ENCODE measurements at places on chromosomes 16 and 17.

DNA sequence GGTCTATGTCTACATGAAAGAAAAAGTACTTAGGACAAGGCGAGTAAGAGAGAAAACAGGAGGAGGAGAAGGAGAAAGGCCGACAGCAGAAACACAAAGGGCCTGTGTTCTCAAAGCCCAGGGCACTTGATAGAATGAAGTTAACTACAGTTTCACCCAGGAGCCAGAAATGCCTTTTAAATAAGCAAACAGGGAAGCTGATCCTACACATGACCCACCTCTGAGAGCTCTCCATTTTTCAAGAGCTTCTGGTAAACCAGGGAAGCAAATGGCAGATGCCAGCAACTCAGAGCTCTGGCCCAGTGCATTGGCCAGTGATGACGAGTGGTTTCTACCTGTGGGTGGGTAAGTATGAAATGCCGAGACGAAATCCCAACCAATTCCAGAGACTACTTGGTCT is 163.4 kb downstream of the ZFHX3 start:
- no peak for DNase-seq

DNA sequence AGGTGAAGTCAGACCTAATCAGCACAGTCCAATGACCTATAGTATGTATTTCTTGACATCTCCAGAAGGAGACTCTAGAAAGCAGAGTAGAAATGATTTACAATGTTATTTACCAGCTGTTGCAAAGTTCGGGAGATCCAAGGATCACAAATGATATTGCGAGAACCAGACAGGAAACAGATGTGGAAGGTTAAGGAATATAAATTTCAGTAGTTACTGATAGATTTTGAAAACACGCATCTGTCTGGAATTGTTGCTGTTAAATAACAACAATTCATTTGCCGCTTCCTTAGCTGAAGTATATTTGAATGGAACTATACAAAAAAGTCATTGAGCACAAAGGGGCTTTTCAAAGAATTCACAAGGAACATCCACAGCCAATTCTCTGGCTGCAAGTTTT is 72.0 kb downstream of the STXBP4 start:
- no peak for DNase-seq

GRCh38 chr16:9225527-9226316 is 134.3 kb downstream of the HAPSTR1 start:
- peak; percentile 3 for DNase-seq

- no peak for DNase-seq
Measured at GRCh38 chr16:19011169-19011731, 27.5 kb downstream of the TMC7 start.

- peak; percentile 26 for DNase-seq
Measured at GRCh38 chr17:27504188-27504995, 48.1 kb downstream of the KSR1 start.

DNA sequence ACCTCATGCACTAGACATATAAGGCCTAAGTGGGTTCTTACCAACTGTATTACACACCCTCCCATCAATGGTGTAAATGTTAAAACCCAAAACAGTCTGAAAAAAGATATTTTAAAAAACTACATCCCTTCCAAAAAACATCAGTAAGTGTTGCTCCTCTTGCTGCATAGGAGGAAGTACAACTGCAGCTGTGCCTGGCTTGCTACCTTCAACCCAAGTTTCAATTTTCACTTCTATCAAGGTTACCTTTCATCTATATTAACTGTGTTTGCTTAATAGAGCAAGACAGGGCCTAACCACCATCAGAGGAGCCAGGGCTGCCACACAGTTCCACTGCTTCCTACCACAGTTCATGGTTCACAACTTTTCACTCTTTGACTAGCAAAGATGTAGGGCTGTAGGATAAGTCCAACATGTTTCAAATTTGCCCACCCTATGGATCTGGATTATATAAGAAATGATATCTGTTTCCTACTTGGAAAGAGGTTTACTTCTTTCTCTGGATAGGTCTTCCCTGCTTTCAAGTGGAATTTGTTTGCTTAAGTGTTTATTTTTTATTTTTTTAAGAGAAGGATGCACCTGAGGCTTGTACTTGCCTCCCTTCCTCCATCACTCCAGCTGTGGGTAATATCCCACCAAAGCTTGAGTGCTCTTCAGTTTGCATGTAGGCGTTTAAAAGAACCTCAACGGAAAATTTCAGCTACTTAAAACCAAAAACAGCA is 56.7 kb downstream of the GRB7 start:
- DNase-seq, result no peak

- DNase-seq, result peak; percentile 75
Measured at GRCh38 chr16:71426069-71426879, 15.6 kb downstream of the TLE7 start.

DNA sequence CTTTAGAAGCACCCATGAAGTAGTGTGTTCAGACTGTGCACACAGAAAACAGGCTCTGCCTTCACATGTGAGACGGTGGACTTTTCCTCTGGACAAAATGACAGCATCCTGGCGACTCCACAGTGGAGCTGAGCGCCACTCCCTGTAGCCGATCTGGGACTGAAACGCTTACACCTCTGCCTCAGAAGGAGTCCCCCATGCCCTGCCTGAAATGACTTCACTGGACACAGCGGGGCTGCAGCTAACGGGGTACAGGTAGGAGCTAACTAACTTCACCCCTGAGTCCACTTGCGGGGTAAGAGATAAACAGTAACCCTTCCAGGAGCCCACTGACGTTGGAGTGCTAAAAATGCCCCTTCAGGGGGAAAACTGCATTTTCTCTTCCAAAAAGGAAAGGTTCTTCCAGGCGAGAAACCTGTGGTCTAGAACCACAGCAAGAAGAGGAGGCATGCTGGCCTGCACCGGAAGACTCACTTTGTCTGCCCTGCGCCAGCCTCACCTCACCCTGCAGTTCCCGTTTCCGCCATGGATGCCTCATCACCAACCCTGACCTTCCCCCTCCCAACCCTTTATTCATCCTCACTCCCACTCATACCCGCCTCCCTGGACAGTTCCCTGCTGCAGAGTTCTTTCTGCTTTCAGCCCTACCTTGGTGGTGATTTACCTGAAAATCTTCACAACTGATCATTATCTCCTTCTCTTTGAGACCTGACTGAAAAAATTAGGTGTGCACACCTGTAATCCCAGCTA is 19.4 kb upstream of the ENDOV start:
- DNase-seq, result no peak

- DNase-seq, result no peak
Measured at GRCh38 chr16:14196011-14196410, 124.9 kb downstream of the MRTFB start.

GRCh38 chr17:62179525-62180161 is 114.6 kb upstream of the MED13 start:
- DNase-seq, result peak; percentile 22

DNA sequence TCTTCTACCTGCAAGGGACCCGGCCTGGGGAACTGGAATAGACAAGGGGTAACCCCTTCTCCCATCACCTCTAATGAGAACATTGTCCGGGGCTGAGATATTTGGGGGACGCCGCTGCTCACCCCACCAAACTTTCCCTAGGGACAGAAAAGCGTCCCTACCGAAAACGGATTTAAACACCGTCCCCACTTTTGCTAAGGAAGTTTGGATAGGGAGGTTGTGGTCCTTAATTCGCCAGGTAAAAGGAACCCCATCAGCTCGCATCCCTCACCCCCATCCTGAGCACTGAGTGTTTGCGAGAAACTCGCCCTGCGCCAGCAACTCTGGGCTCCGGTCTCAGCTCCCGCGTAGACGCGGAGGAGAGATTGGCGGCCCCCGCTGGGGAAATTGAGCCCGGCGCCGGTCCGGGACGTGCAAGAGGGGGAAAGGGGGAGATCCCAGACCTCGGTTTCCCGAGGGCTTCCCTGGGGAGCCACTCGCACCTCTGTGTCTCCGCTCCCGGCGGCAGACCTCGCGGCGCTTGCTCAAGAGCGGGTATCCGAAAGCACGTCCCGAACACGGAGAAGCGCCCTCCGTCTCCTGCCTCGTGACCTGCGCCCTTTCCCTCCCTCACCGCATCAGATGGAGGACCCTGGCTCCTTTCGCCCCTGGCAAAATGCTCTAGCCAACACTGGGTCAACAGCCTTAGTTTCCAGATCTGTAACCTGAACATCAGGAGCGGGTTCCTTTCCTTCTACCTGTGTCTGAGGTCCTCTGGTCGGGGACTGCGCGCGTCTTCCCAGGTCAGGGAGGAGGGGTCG is 3.1 kb upstream of the SOX9 start:
- no peak for DNase-seq

- DNase-seq, result peak; percentile 31
Measured at GRCh38 chr17:64213995-64214811, 48.9 kb downstream of the TEX2 start.

DNA sequence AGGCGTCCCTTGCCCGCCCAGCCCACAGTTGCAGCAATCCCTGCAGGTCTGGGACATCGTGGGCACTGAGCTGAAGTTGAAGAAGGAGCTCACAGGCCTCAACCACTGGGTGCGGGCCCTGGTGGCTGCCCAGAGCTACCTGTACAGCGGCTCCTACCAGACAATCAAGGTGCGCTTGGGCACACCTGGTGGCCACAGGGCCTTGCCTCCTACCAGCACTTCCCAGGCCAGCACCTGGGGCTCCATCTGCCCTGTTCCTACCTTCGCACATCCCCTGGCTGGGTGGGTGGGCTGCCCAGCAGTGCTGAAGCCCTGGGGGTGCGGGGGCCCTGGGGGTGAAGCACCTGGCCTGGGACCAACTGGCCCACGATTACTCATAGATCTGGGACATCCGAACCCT is 19.9 kb downstream of the TRAF7 start:
- no peak for DNase-seq

DNA sequence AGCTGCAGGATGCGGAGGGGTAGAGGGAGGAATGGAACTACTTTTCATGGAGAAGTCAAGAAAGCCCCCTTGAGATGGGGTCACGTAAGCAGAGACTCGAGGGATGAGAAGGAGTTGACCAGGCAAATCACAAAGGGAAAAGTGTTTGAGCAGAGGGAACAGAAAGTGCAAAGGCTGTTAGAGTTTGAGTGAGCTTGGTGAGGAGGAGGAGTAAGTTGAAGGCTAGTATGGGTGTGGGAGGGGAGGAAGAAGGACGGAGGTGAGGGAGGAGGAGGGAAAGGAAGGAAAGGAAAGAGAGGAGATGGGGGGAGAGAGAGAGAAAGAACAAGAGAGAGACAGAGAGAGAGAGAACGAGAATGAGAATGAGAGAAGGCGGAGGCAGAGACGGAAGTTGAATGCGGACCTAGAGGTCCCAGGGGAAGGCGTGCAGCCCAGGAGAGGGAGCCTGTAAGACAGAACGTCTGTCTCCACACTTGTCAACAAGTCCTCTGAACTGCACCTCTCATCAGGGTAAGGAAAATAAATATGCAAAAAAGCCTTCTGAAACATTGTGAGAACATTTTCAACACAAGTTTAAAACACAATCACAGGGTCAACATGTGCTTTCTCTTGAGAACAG is 279.8 kb upstream of the EEF2KMT start:
- no peak for DNase-seq

- DNase-seq, result no peak
Measured at GRCh38 chr17:42513686-42514085, 22.4 kb upstream of the NAGLU start.

DNA sequence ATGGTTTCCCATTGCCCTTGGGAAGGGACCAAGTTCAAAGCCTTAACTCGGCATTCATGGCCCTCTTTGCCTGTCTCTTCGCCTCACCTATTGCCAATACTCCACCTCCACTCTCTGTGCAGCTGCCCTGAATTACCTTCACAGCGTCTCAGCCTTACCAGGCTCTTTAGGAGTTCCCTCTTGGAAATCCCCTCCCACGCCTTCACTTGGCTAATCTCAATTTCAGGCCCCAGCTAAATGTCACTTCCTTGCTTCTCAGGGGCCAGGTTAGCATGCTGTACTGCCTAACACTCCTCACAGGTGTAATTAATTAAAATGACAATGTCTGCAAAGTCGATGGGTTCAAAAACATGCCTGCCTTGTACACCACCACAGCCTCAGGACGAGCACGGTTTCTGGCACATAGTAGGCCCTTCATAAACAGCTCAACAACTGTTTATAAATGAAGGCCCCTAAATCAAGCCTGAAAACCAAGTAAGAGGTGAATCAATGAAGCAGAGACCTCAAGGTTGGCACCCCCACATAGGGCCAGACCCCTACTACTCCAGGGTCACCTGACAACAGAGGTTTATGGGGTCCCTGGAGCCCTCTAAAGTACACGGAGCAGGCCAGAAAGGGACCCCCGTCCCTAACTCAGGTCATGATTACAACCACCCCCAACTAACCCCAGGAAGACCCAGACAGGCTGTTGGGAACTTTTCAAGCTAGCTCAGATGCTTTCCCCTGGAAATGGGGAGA is 11.2 kb upstream of the EEF2K start:
- DNase-seq, result no peak

DNA sequence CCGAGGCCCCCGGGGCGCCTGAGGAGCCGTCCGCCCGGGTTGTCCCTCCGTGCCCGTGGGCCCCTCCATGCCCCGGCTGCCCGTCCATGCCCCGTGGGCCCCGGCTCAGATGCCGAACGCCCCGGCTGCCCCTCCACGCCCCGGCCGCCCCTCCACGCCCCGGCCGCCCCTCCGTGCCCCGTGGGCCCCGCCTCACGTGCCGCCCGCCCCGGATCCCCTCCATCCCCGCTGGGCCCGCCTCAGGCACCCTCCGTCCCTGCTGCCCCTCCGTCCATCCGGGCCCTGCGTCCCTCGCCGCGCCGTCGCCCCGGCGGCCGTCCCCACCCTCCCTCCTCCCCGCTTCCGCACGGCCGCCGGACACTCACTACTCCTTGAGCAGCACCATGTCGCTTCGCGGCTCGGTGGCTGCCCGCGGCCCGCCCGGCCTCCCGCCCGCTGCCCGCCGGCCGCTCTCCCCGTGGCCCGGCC is 382 bp downstream of the PITPNA start:
- DNase-seq, result peak; percentile 18

DNA sequence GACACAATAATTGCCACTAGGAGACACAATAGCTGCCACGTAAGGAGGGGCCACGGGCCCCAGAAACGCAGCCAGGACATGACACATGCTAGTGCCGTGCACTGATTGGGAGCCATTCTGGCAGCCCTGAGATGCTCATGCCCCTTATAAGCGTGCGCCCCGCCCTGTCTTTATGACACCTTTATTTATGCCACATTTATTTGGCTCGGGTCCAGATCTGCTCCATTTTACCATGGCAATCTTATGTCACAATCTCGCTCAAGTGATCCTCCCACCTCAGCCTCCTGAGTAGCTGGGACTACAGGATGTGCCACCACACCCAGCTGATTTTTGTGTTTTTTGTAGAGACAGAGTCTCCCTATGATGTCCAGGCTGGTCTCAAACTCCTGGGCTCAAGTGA is 43.8 kb upstream of the NF1 start:
- DNase-seq, result no peak

GRCh38 chr17:35243561-35244340 is 879 bp downstream of the SLFN5 start:
- peak; percentile 67 for DNase-seq

DNA sequence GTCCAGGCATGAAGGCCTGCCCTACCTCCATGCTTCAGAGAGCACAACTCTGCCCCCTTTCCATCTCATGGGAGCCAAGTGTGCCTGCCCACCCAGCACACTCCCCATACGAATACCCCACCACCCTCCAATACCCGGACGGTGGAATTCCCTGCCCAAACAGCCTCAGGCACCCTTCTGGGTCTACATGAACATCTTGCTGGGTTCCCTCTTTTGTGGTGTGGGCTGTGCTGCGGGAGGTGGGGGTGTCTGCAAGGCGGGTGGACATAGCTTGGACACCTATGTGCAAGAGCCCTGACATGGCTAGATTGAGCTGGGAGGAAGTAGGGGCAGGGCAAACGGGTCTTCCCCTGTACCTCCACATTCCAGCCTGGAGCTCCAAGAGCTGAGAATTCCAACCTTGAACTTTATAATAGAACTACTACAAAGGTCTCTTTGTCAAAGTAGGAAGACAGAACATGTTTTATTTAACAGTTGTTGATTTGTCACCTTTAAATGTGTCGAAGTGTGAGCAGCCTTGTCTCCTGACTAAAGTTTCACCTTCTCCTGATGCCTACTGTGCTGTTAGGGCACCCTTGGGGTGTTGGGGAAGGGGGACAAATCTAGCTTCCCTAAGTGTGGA is 9.1 kb downstream of the SLC6A2 start:
- DNase-seq, result no peak
